Hepatic stellate cell (primary cell): ENCODE measurements at places on chromosomes 12 and 14.

DNA sequence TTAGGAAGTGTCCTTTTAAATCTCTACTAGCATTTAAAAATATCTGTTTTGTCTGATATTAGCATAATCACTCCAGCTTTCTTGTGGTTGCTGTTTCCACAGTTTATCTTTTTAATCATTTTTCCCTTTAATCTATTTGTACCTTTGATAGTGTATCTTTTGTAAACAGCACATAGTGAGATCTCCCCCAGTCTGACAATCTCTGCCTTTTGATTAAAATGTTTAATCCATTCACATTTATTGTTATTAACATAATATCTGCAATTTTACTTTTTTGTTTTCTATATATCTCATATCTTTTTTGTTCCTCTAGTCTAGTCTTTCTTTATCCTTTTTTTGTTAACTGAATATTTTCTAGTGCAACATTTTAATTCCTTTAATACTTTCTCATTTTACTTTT, 104.2 kb downstream of the RPS6KA5 start:
- DNase-seq = no peak

DNA sequence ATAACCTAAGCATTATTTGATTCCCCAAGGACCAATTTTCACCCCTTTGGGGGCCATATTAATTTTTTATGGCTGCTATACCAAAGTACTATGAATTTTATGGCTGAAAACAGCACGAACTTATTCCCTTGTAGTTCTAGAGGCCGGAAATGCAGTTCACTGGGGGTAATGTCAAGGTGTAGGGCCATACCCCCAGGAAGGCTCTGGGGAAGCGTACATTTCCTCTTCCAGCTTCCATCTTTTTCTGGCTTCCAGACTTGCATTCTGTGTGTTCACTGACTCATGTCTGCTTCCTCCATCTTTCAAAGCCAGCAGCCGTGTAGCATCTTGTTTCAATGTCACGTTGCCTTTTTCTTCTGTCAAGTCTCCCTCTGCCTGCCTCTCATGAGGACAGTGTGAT, 133.5 kb downstream of the BICD1 start:
- DNase-seq = no peak

DNA sequence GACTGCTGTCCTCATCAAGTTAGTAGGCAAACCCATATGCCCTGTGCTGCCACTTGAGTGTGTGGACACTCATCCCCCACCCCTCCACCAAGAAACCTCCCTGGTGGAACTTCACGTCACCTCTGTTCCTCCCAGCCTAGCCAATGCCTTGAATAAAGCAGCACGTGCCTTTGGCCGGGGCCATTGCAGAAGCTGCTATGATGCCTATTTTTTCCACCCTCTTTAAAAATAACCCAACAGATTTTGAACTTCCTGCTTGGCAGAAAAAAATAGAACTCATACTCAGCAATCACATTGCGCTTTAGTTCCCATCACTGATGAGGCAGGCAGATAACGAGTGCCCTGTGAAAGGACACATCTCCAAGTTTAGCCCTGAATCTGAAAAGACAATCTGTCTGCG, 23.1 kb upstream of the PWP1 start:
- no peak for DNase-seq

- no peak for DNase-seq
These were observed 19.1 kb downstream of the SLC25A47 start for GRCh38 chr14:100342195-100342594.

GRCh38 chr12:22116376-22116775, 70.4 kb downstream of the CMAS start:
- no peak for DNase-seq

- DNase-seq = no peak
These were observed 14.9 kb upstream of the TAC3 start for GRCh38 chr12:57031138-57031725.

- peak; percentile 9 for DNase-seq
These were observed 212.7 kb downstream of the PHLDA1 start for GRCh38 chr12:75818863-75819262.

- no peak for DNase-seq
These were observed 247.4 kb downstream of the SYT10 start for GRCh38 chr12:33192226-33192625.

DNA sequence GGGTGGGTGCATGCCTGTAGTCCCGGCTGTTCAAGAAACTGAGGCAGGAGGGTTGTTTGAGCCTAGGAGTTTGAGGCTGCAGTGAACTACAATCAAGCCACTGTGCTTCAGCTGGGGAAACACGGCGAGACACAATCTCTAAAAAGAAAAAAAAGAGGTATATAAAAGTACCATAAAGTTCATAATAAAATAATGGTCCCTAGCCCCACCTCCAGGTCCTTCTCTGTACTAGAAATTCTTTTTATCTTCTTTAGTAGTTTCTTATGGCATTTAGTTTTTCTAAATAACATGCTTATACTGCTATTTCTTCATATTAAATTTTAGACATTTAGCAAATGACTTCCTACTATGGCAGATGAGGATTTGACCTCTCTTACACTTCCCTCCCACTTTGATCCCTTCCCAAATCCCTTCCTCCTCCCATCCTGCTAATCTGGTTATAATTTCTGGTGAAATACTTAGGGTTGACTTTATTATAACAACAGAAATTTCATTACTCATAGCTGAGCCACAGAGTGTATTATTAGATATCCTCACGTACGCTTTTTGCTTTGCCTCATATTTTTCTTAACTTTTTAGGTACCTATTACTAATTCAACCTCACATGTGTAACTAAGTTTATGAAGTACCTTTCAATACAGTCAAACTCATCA, 94.7 kb downstream of the SLC41A2 start:
- peak; percentile 44 for DNase-seq

GRCh38 chr14:100292776-100293461, 13.3 kb downstream of the SLC25A29 start:
- DNase-seq = no peak
